ENCODE measurements at places on chromosomes 7 and 10. TPM values are rescaled to one million over a fixed set of nuclear protein-coding genes. Genes with fewer than 3 reads are reported as not detected.

Gene SLIT1
- 0.74 TPM for total RNA-seq

Gene CCDC7
- 4.1 TPM for total RNA-seq

Gene CH25H
- not detected for total RNA-seq

Gene TRIM73
- total RNA-seq = 4.4 TPM

Gene SDK1
- 4.4 TPM for total RNA-seq

Gene GCC1
- total RNA-seq = 13.5 TPM

DNA sequence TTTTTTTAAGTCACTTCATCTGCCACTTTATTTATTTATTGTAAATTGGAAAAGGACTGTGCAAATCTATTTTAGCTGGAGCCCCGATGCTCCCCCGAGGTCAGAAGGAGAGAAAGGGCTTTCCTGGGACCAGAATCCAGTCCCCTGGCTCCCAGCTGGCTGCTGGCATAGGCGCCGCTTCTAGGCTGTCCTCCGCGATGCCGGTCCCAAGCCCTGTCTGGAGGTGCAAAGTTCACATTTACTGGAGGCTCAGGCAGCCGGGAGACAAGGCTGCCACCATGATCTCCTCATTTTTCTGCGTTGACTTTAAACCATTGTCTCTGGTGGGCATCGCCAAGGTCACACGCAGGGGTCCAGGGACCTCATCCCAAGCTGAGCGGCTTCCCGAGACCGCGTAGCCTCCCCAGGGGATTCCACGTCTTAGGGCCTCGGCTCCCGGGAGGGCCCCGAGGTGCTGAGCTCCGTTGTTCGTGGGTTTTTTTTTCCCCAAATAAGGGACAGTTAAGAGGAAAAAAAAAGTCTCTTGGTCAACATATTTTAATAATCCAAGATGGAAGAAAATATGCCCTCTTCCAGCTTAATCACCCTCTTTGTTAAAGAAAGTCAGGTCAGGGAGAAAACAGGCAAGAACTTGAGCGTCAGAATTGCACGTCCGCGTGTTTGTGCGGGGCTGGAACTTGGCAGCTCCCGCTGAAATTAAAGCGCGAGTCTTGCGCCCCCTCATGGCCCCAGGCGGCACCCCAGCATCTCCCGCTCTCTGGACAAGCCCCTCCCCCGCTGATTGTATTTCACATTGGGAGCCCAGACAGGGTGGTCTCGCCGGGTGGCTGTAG lies 11.9 kb downstream of the RGR start:
- DNase-seq = peak; percentile 86

DNA sequence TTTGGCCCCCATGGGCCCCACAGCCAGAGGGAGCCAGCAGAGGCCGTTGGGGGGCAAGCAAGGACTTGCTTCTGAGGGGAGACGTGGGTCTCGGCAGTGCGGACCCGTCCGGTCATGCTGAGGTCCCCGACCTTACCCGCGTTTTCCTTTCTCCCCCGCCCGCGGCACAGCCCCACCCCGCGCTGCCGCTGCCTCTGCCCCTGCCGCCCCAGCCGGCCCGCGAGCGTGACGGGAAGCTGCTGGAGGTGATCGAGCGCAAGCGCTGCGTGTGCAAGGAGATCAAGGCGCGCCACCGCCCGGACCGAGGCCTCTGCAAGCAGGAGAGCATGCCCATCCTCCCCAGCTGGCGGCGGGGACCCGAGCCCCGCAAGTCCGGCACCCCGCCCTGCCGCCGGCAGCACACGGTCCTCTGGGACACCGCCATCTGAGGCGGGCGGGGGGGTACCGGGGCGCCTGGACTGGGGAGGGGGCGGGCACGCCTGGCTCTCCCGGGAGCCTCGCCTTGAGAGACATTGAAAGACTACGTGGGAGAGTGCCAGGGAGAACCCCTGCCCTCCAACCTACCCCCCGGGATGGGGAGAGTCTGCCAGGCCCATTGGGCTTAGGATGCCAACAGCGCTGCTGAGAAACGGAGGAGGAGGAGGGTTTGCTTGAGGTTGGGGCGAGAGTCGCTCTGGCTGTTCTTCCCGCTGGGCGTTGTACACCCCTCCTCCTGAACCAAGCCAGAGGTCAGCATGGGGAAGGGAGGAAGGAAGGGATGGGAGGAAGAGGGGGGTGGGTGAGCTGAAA lies 9.9 kb downstream of the NYAP1 start:
- peak; percentile 73 for DNase-seq

DNA sequence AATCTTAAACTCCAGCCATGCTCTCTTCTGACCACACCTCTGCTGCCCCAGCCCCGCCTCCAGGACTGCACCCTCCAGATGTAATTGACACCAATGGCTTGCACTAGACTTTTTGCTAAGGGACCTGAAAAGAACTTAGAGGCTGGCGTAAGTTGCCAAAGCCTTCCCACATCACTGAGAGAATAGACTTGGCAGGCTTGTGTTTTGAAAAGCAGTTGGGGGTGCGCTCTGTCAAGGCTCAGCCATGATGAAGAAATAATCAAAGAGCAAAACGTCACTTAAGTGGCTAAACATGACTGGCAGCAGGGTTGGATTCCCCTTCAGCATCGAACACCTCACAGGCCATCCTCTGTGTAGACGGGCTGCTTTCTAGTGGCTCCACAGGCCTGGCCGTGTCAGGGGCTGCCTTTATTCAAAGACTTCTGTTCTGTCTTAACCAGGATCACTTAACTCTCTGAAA lies 195.2 kb upstream of the C7orf33 start:
- DNase-seq = no peak

DNA sequence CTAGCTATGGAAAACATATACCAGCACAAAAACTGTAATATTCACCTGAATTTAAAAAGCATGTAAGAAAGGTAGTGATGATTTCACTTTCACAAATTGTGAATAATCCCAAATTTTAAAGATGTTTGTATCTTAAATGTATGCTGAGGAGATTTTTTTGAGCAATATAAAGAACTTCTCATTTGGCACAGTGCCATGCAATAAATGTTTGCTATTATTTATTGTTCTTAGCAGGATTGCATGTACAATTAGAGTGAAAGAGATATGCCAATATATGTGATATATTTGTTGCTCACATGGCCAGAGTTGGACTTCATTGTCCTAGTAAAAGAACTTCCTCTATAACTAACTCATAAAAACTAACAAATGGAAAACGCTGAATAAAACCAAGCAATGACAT lies 895.1 kb upstream of the KCND2 start:
- no peak for DNase-seq

GRCh38 chr7:2559283-2559950 lies 638 bp downstream of the IQCE start:
- DNase-seq = no peak

- DNase-seq = no peak
Measured at GRCh38 chr7:118104812-118105441, 79.0 kb upstream of the LSM8 start.

- peak; percentile 52 for DNase-seq
Measured at GRCh38 chr10:121188005-121188404, 336.8 kb downstream of the WDR11 start.

- DNase-seq = no peak
Measured at GRCh38 chr10:86316274-86316835, 50.2 kb downstream of the GRID1 start.

GRCh38 chr10:119782981-119783664 lies 57.3 kb downstream of the INPP5F start:
- DNase-seq = no peak

DNA sequence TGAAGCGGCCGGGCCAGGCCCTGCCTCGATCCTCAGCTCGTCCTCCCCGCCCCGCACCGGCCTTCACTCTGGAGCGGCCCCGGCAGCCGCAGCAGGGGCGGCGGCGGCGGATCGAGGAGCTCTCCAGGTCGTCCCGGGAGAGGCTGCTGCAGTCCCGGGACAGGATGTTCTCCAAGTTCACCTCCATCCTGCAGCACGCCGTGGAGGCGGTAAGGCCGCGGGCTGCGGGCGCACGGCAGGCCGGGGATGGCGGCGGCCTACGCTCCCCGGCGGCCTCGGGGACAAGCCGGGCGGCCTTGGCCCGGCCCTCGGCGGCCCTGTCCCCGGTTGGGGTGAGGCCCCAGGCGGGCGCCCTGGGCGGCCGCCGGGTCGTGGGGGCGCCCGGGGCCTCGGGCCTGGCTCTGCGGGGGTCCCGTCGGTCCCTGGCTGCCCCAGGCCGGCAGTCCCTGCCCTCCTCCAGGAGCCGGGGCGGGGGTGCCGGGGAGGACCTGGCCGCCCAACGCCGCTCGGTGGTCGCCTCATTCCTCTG lies 399 bp downstream of the FHIP2A start:
- no peak for DNase-seq

DNA sequence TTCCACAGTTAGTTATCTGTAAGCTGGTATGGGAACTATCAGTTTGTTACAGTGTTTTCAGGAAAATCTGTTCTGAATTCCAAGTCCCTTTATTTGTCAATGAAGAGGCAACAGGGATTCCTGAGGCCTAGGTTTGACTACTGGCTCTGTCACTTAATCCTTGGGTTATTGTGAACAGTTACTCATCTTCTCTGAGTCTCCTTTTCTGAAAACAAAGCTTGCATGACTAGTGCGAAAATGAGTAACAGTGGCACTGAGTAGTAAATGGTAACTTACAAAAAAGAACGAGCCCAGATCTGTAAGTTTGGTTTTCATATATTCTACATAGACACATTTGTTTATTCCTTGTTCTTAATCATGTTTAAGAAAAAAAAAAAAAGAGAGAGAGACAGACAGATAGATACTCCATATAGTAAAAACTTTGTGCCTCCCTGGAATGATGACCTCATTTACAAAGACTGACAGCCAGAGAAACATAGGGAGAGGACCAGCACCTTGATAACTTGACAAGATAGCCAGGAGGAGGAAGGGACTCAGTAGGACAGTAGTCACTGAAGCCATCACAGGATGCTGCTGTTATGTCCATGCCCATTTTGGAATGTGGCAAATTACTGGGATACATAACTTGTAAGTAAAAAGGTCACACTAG lies 1.9 kb downstream of the MRPS33 start:
- DNase-seq = no peak

DNA sequence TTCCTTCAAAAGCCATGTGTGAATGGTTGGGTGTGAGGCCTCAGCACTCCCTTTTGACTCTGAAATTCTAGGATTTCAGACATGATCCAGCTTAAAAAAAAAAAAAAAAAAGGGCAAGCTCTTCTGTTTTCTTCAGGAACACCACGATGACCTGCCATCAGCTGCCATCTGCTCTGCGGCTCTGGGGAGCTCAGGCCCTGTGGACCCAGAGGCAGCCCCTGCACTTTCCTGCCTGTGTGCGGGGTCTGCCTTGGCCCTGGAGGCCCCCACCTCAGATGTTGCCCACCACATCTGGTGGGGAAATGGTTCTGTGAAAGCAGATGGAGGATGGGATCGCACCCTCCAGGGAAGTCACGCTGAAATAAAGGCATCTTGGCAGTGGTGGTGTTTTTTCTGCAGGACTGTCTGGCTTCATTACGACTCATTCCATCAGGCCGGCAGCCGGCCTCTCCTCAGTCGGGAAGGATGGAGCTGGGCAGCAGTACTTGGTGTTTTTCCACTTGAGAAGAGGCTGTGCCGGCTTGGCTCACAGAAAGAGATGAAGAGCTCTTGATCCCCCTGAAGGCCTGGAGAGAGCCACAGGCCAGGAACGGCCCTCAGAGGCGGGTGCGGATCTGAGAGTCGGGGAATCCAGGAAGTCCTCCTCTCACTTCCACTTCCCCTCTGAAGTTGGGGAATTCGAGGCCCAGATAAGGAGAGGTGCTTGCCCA lies 66.1 kb upstream of the AQP1 start:
- DNase-seq = no peak

- no peak for DNase-seq
Measured at GRCh38 chr10:111108441-111108840, 31.6 kb downstream of the ADRA2A start.

DNA sequence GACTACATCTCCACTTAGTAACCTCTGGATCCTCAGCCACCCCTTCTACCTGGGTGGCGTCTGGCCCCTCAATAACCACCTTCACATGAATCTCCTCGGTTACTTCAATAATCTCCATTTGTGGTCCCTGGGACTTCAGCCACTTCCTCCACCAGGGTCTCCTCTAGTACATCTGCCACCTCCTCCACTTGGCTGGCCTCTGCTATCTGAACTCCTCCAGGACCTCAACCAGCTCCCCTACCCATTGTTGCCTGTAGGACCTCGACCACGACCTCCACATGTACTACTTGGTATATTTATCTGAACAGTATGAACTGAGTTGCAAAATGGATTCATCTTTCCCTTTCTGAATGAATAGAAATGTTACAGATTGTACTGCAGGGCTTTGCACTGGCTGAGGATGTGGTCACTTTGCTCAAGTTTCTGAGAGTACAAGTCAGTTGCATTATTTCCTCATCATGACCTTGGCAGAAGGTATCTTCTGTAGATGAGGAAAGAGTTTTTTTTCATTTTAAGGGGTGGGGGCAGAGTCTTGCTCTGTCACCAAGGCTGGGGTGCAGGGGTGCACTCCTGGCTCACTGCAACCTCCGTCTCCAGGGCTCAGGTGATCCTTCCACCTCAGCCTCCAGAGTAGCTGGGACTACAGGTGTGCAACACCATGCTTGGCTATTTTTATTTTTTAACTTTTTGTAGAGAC lies 36.0 kb downstream of the MAT1A start:
- no peak for DNase-seq

- no peak for DNase-seq
Measured at GRCh38 chr10:47421057-47421952, 37.2 kb upstream of the ZNF488 start.

- DNase-seq = no peak
Measured at GRCh38 chr7:127290116-127290655, 37.4 kb upstream of the GRM8 start.
